Activated naive CD4-positive, alpha-beta T cell (primary cell): ENCODE measurements at places on chromosomes 6 and 20.

GRCh38 chr6:44226368-44227147 lies 3.2 kb downstream of the SLC29A1 start:
- no peak for DNase-seq

DNA sequence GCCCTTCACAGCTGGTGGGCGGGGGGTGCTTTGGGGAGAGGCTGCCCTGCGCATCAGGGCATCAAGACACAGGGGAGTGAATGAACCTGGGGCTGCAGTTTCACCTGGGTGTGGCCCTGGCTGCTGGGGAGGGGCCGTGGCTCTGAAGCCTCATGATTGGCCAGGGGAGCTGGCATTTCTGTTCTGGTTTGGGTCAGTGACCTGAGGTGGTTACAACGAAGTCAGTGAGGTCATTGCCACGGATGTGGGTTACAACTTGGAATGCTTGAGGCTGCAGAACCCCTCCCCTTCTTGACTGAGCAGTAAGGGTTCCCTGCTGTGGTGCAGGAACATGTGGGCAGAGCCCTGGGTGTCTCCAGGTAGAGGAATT lies 3.0 kb downstream of the TCEA2 start:
- DNase-seq: peak; percentile 25

GRCh38 chr20:36337886-36338285 lies 31.7 kb downstream of the DLGAP4 start:
- no peak for DNase-seq

DNA sequence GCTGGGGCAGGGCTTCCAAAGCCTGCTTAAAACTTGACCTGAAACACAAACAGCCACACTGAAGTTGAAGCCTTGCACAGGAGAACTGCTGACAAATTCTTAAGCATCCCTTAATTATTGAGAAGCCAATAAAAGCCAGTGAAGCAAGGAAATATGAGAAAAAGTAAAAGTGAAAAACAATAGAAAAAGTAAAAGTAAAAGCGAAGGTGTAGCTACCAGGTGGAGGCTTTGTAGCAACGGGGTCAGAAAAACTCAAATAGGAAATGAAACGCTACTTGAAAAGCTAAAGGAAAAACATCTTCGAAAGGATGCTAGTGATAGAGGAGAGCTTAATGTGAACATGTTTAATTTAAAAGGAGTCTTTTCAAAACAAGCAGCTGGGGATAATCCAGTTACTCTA lies 97.4 kb downstream of the IRF4 start:
- no peak for DNase-seq

- DNase-seq: no peak
Measured at GRCh38 chr6:98944598-98945081, 3.1 kb downstream of the FBXL4 start.

DNA sequence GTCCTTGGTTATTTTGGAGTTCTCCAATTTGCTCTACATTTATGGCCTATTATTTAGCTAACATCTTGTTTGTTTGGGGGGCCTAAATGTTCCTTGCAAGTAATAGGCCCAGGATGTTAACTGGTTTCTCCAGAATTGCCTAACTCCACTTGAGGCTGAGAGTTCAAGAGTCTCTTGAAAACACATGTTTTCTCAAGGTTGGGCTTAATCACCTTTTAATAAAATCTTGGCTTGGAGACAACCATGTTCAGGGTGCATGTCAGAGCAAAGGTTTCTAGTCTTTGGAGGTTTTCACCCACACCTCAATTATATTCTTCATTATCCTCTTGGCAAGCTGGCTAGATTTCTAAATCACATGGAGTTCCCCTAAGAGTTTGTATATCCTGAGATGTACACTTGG lies 54.2 kb downstream of the KLHL31 start:
- DNase-seq: no peak

DNA sequence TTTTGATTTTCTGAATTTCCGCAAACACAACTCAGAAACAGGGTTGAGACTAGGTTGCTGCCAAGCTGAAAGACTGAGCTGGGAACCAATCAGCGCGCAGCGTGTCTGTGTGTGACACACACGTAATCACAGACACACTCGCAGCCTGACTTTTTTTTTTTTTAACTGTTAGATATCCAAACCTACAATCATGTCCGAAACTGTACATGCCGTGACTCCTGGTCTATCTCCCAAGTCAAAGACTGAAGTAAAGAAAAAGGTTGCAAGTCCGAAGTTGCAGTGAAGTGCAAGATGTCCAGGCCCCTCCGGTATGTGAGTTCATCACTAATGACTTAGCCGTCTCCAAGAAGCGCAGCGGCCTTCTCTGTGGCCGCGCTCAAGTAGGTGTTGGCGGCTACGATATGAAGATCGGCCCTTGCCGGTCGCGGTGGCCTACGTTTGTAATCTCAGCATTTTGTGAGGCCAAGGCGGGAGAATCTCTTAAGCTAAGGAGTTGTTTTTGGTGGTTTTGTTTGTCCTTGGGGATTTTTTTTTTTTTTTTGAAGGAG lies 108.2 kb downstream of the HFE start:
- peak; percentile 23 for DNase-seq

DNA sequence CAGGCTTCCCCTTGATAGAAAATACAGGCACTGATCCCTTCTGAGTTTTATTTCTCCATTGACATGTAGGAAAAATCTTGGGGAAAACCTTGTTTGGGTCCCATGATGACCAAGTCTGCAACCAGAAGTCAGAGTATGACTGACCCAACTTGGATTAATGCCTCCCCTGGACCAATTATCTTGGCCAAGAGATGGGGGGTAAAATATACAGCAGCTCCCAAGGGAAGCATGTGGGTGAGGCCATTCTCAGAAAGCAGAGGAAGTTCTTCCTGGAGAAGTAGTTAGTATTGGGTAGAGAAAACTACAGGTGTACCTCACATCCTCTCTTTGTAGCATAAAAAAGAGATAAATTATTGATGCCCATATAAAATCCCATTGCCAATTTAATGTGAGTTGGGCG lies 285.2 kb upstream of the PLCB4 start:
- DNase-seq: no peak

GRCh38 chr6:155265843-155266535 lies 2.2 kb downstream of the CLDN20 start:
- DNase-seq: no peak

- DNase-seq: no peak
Measured at GRCh38 chr6:21586740-21587178, 6.8 kb upstream of the SOX4 start.

DNA sequence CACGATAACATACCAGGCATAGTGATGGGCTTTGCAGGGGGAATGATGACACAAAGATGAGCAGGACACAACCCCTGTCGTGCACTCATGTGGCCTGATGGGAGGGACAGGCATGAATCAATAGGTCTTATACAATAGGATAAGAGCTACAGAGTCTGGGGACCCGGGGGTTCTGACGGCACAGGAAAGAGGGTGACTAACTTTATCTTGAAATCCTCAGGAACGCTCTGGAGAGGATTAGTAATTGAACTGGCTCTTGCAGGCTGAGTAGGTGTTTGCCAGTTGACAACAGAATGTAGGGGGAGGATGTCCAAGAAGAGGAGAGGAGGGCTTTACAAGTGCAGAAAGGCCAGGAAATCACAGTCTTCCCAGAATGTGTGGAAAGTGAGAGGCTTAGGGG lies 219.9 kb upstream of the ECI2 start:
- DNase-seq: no peak

DNA sequence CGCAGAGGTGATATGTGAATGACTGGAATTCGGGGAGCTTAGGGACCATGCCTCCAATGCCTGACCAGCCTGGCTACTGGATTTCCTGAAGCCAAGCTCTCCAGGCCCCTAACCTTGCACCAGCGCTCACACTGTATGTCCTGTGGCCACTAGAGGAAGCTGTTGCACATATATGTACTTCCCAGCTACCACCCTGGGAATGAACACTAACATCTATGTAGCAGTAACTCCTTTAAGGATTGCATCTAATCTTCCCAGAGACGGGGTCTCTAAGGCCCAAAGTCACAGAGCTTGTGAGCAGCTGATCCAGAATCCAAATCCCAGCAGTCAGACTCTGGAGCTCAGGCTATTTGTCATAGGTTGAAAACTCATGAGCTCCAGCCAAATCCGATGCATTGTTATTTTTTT lies 20.4 kb upstream of the BPIFB1 start:
- no peak for DNase-seq

DNA sequence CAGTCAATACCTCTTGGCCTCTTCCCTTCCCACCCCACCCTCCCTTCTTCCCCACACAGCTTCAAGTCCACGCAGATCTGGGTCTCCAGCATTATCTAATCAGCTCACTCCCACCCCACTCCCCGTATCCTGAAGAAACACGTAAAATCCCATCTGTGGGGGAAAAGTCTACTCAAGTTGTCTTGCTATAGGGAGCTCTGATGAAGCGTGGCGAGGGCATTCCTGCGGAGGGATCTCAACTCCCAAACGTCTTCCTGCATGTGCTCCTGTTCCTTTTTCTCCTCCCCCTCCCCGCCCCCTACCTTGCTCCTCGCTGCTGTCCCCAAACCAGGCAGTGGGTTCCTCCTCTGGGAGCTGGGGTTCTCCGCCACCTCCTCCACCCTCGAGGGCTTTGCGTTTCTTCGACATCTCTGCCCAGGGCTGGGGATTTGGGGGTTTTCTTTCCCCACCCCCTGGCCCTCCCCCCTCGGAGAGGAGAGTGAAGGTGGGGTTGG lies 181.8 kb downstream of the TBXT start:
- DNase-seq: no peak

DNA sequence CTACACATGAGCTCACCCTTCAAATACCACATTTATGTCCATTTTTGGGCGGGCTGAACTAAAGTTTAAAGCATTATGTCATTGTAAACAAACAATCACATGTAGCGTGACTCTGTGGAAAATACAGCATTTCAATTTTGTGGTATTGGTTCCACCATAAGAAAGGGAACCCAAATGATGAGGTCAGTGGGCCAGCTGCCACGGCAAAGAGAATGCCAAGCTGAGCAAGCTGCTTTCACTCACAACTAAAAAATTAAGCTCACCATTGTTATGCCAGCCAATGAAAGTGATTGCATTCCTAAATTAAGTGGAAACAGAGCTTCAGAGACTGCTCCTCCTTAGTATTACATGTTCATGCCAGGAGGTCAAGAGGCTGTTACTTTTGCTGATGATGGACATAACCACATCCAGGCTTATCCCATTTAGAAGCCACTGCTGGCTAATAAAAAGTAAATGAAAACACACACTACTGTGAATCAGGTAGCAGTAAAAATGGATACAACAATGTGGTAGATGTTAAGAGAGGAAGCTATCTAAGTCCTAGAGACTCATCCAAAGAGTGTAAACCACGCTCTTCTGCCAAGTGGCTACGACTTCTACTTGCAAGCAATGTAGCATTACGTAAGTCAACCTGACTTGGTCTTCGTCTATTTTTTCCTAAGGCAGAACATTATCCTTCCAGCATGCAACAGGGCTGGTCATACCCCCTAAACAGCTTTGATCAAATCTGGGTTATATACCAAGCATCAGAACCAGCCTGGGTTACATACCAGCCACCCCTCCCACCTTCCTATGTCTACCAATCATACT lies 164.8 kb downstream of the BACH2 start:
- no peak for DNase-seq

GRCh38 chr6:108565091-108565766 lies 4.5 kb downstream of the FOXO3 start:
- no peak for DNase-seq

DNA sequence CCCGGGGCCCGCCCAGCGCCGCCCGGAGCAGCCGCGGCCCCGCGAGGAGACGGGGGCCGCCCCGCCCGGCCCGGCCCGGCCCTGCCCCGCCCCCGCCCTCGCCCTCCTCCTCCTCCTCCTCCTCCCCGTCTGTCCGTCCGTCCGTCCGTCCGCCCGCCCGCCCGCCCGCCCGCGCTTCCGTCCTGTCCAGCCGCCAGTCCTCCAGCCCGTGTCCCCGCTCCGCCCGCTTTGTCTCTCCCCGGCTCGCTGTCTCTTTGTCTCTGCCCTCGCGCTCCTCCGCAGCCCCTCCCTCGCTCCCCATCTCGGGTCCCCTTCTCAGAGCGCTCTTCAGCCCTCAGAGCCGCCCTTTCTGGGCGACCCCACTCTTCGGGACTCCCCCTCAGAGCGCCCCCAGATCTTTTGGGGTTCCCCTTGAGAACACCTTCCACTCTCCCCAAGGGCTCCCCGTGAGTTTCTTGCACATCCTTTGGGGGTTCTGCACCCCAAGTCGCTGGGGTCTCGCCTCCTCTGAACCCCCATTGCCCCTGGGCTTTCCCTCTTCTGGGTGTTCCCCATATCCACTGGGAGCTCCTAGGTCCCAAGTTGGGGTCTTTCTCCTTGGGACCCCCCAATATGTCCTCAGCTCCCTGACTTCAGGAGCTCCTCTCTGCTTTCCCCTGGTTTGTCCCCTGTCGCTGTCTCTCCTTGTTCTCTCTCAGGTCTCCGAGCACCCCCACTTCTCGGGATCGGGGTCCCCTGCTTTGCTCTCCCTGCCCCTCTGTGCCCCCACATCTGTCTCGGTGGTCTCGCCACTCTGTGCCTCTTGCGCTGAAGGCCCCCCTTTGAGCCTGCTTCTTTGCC lies 79.5 kb upstream of the MYL9 start:
- no peak for DNase-seq

DNA sequence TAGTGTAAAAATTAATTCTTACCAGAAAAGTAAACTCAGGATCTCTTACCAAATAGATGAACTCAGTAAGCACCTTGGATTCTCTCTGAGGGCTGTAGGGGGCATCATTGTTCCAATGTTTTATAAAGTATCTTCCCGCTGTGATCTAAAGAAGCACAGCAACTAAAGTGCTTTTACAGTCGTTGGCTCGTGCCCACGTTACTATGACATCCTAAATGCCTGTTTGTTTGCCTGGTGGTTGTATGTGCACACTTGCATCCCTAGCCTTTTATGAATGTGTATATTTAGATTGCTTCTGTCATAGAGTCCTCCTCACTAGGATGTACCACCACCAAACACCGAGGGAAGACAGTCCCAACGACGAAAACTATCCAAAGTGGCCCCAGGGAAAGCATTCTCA lies 34.5 kb downstream of the SLX4IP start:
- DNase-seq: no peak

GRCh38 chr20:3973705-3974104 lies 41.7 kb downstream of the RNF24 start:
- no peak for DNase-seq
